ENCODE measurements at places on chromosomes 5 and 9.

GRCh38 chr5:60797482-60798153, 46.5 kb downstream of the ELOVL7 start:
- DNase-seq: peak; percentile 7

- peak; percentile 14 for DNase-seq
Observed at GRCh38 chr5:163506726-163507125, 1.3 kb downstream of the MAT2B start.

DNA sequence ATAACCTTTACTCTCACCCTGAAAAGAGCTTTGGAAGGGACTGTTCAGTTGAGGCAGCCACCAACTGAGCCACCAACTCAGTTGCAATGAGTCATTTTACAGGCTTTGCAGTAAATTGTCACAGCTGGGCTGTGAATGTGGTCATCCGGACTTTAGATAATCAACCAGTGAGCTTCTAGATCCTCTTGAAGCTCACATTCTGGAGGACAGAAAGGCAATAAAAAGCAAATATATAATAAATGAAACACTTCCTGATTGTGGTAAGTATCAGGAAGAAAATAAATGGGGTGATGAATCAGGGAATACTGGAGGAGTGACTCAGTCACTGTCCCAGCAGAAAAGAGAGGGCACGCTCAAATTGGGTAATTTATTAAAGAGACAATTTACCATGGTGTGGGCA, 13.2 kb upstream of the C5orf58 start:
- no peak for DNase-seq

DNA sequence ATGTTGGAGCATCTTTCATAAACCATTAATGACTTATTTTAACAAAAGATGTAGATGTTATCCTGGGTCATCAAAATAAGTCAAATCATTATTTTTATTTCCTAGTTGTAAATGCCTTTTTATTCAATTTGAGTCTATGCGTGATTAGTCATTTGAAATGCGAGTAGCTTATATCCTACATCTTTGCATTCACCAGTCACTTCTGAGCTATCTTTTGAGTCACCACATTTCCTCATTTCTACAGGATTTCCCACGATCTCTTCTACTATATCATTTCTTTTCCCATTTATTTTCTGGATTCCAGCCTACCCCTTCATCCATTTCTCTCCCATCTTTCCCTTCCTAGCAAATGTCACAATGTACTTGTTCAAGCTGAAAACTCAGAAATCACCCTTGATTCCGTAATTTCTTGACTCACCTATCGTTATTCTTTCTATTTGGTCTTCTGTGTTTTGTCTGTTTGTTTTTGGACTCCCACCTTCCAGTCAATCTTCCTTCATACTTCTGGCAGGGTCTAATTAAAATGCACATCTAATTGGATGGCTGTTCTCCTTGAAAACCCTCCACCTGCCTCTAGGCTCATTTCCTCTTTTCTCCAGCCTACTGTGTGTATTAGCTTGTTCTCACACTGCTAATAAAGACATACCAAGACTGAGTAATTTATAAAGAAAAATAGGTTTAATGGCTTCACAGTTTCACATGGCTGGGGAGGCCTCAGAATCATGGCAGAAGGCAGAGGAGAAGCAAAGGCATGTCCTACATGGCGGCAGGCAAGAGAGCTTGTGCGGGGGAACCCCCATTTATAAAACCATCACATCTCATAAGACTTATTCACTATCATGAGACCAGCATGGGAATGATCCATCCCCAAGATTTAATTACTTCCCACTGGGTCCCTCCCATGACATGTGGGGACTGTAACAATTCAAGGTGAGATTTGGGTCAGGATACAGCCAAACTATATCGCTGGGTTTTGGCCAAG, 112.4 kb downstream of the MEF2C start:
- DNase-seq: no peak

DNA sequence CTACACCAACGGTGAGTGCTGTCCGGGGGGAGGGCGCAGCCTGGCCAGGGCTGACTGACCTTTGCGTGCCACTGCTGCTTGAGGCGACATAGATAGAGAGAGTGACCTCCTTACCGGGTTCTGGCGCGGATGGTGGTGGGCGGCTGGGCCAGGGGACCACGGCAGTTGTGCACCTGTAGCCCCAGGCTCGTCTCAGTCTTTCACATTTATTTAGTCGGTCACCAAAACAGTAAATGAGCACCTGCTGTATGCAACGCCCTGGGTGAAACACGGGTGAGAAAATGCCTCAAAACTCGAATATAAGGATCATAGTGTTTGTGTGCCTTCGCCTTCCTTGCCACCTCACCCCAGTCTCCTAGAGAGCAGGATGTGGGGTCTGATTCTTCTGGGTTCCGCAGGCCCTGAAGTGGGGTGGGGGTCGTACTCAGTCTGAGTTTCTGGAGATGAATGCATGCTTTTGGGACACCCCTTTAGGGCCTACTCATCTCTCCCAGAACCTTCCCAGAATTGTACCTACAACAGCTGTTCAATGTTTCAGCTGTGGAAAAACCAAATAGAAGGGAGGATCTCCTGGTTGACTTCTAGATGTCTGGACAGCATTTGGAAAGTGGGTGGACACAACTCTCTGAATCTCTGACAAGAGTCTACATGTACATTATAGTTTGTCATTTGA, 714 bp downstream of the SEC24A start:
- DNase-seq: peak; percentile 1

DNA sequence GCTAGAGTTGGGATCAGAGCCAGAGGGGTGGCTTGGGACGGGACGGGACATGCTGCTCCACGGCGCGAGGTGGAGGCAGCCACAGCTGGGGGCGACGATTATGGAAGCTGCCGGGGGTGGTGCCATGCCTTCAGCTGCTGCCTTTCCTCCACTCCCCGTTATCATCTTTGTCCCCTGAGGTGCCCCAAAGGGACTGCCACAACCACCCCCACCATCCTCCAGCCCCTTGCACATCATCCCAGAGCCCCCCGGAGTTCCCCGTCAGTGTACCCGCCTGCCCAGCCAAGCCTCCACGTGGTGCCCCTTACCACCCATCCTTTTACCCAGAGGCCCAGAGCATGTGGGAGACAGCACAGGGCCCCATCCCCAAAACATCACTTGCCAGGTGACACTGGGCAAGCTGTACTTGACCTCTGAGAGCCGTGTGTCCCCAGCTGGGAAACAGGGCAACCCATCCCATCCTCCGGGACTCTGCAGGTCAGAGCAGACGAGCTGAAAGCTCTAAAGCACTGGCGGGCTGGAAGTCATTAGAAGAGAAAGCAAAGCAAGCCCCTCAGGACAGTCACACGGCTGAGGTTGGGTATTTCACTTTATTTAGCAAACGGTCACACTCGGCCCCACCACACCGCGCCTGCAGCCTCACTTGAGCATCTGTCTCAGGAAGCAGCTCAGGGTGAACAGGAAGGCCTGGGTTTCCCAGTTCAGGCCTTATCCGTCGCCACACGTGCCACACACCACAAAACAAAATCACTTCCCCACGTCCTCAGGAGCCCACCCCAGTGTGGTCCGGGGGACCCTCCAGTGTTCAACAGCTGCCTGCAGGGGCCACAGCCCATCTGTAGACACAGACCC, 19.5 kb upstream of the MXD3 start:
- DNase-seq: no peak

GRCh38 chr5:175257847-175258194, 186.2 kb downstream of the DRD1 start:
- DNase-seq: no peak

DNA sequence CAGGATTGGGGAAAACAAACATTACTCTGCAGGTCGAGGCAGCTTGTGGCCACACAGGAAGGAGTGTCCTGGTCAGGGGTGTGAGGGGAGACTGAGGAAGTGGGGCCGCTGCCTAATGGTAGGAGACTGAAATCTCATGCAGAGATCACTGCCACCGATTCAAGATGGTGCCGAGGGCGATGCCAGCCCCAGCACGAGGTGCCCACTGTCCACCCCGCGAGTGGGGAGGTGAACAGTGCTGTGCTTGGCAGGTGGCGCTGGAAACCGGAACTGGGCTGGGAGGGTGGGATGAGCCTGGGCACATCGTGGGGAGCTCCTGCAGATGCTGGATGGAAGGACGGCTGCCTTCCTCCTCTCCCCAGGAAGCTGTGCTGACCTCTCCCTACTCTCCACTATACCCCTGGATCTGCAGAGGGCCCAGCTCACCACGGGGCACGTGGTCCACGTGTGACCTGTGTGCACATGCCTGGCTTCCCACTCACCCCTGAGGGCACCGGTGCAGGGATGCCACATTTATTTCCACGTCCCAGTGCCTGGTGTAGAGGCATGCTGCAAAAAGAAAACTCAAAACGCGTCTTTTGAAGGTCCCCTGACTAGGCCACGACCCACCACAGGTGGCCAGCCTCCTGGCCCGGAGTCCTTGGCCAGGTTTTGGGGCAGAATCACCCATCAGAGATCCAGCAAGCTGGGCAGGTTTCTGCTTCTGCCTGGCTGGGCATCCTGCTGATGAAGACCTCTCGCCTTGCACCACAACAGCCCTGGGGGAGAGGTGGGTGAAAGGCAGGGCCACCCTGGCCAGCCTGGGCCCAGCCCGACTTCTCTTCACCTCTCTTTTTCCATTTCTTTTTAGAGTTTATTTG, 71.7 kb upstream of the FCN1 start:
- DNase-seq: no peak

- peak; percentile 43 for DNase-seq
Observed at GRCh38 chr9:136270173-136270705, 24.6 kb upstream of the QSOX2 start.

DNA sequence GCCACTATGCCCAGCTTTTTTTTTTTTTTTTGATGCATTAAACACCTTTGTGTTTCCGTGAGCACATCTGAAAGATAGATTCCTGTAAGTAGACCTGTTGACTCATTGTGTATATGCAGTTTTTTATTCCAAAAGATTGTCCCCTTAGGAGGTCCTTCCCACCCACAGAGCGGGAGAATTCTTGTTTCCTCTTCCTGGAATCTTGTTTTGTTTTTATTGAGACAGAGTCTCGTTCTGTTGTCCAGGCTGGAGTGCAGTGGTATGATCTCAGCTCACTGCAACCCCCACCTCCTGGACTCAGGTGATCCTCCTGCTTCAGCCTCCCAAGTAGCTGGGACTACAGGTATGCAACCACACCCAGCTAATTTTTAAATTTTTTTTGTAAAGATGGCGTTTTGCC, 7.6 kb downstream of the PTPA start:
- DNase-seq: no peak

DNA sequence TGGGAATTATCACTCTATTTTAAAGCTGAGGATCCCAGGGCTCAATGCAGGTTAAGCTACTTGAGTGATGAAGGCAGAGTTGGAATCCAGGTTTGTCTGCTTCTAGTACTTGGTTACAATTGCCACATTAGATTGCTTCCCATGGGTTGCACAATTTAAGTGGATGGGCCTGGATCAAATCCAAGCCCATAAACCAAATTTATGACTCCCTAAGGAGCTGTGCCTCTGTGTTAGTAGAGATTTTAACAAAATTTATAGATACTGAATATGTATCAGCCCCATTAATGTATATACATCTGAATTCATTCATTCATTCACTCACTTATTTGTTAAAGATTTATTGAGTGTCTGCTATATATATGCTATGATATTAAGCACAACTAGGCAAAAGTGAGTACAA, 332.3 kb upstream of the KLF9 start:
- no peak for DNase-seq

- DNase-seq: no peak
Observed at GRCh38 chr5:175321927-175322532, 122.0 kb downstream of the DRD1 start.

- no peak for DNase-seq
Observed at GRCh38 chr9:128422783-128423150, 2.1 kb downstream of the CERCAM start.

GRCh38 chr5:97980291-97980690, 793.2 kb upstream of the RGMB start:
- DNase-seq: no peak

GRCh38 chr5:134937526-134937925, 30.2 kb upstream of the CATSPER3 start:
- DNase-seq: no peak

DNA sequence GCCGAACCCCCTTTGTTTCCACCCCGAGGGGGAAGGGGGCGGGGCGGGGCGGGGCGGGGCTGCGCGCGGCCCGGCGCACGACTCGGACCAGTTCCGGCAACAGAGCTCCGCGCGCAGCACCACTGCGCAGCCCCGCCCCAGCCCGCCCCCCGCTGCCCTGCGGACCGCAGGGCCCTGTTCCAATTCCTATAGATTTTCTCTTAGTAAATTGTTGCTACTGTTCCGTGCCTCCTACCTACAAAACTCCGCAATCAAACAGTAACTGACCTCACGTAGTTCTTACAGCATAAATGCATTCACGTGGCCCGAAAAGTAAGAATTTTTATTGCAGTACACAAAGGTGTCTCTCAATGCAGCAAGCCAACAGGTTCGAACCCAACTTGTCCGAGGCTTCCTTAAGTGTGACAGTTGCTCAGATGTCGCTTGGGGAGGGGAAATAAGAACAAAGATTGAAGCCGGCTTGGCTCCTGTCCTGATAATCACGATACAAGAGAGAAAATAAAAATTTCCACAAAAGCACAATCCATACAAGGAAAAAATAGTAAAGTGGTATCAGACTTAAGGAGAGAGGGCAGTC, 1.2 kb upstream of the RNF38 start:
- peak; percentile 74 for DNase-seq

- DNase-seq: no peak
Observed at GRCh38 chr5:95511606-95512005, 43.2 kb downstream of the SKIC3 start.

- no peak for DNase-seq
Observed at GRCh38 chr9:122923947-122924346, 7.4 kb downstream of the ZBTB26 start.

GRCh38 chr9:37187713-37188439, 67.5 kb downstream of the ZCCHC7 start:
- no peak for DNase-seq

- no peak for DNase-seq
Observed at GRCh38 chr9:99561509-99561917, 260.2 kb upstream of the NR4A3 start.

GRCh38 chr5:157487358-157487757, 27.3 kb downstream of the NIPAL4 start:
- no peak for DNase-seq

GRCh38 chr5:176151281-176151680, 86.9 kb upstream of the SIMC1 start:
- no peak for DNase-seq

GRCh38 chr9:11097020-11097419, 484.2 kb upstream of the PTPRD start:
- DNase-seq: no peak

GRCh38 chr9:110928599-110928998, 109.7 kb downstream of the LPAR1 start:
- no peak for DNase-seq

DNA sequence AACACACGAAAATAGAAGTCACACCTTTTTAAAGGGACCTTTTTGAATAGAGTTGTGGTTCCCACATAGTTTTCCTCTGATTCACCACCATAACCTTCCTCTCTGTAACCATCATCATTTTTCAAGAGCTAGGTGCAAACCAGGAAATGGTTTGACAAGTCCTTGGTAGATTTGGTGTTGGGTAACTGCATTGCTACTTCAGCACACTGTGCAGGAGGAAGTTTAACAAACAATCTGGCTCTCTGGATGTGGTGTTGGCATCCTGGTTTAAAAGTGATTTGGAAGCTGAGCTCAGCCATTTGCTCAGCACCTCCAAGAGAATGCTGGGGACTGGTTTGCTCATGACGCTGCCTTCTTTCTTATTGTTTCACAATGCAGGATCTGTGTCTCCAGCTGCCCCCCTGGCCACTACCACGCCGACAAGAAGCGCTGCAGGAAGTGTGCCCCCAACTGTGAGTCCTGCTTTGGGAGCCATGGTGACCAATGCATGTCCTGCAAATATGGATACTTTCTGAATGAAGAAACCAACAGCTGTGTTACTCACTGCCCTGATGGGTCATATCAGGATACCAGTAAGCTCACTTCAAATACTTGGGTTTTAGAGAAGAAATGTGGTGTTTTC, 213.1 kb downstream of the RFK start:
- DNase-seq: no peak

All from globus pallidus (tissue), 1 donor.